ENCODE measurements at places on chromosomes 3 and 15. TPM values are rescaled to one million over a fixed set of nuclear protein-coding genes. Genes with fewer than 3 reads are reported as not detected.

DNA sequence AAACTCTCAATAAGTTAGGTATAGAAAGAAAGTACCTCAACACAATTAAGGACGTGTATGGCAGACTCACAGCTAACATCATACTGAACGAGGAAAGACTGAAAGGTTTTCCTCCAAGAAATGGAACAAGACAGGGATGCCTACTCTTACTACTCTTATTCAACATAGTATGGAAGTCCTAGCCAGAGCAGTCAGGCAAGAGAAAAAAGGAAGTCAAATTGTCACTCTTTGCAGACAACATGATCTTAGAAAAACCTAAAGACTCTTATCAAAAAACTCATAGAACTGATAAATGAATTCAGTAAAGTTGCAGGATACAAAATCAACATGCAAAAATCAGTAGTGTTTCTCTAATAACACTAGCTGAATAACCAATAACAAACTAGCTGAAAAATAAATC, 96.0 kb downstream of the C3orf70 start:
- DNase-seq: no peak

DNA sequence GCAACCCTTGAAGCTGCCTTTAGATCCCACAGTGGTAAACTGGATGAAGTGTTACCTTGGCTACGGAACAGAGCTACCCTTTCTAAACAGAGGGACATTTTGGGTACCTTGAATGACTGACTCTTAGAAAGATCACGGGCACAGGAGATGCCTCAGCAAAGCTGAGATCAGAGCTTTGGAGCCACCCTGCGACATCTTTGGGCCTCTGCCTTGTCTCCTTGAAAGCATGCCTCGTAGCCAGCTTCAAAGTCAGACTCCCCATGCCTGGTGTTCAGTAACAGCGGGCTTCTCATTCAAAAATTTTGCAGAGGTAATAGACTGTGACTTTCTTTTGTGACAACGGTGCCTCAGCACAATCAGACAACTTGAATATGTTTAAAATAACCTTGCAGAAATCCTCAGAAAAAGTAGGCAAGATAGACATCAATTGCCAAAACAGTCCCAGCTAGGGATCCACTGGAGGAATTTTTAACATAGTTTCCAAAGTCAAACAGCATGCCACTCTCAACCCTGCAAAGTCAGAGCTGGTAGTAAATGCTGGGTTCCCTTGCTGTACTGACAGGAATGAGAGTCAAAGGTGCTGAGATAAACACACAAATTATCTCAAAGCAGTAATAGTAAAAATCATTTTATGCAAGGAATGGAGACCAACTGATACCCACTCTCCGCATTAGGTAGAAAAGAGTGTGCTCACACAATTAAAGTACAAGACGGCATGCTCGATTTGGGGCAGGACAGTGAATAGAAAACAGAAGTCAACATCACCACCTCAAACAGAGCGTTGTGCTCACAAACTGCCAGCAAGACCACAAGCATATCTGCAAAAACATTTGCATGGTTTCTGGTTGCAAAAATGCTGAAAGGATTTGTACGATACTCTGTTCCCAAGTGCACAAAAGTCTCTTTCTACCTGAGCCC, 82.1 kb downstream of the MYO1E start:
- no peak for DNase-seq

The ZIC4 gene
- polyA plus RNA-seq: 3.8 TPM

DNA sequence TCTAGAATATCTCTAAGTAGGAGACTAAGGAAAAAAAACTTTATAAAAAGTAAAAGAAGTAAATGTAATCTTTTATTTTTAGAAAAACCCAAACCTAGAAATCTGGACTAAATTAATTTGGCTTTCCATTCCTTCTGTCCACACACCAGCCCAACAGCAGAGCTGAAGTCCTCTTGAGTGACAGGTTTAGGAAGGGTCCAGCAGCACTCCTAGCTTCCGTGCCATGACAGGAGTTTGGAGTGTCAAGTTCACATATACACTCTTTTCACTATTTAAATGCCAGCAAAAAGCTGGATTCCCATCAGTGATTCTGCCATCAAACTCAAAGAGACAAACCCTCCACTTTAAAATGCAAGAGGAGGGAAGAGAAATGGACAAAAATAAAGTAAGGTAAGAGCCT, 13.1 kb downstream of the PROK2 start:
- no peak for DNase-seq

GRCh38 chr15:90315278-90315982, 36.7 kb upstream of the ZNF774 start:
- peak; percentile 56 for DNase-seq

DNA sequence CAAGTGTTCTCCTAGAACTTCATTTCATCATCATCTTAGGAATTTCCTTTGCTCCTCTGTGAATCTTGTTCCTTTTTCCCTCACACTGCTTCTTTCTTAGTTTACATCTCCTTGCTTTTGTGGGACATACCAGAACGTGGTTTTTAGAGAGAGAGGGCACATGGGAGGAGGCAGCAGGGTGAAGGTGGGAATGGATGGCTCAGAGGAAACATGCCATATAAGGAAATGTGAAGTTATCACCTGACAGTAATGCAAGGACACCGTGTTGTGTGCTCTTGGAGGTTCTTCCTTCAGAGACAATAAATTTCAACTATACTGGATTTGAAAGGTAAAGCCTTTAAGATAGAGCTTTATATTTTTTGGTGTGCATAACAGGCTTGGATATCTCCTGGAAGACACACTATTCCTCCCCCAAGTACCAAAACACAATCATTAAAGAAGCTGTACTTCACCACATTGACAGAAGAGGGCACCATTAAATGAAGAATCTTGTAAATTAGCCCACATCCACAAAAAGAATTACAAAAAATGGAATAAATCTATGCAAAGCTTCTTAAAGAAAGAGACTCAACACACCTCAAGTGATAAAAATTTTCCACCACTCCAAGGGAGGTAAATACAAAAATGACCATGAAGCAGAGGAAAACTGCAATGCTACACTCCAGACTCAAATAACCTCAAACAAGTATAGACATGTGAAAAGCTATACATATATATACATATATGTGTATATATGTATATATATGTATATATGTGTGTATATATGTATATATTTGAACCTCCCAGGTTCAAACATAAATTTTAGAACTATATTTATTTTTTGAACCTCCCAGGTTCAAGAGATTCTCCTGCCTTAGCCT, 26.1 kb downstream of the RPL39L start:
- peak; percentile 11 for DNase-seq

The MUC13 gene
- not detected for polyA plus RNA-seq

GRCh38 chr3:9834520-9835380, 9.1 kb downstream of the RPUSD3 start:
- no peak for DNase-seq

The PCLAF gene
- polyA plus RNA-seq: 25.9 TPM

DNA sequence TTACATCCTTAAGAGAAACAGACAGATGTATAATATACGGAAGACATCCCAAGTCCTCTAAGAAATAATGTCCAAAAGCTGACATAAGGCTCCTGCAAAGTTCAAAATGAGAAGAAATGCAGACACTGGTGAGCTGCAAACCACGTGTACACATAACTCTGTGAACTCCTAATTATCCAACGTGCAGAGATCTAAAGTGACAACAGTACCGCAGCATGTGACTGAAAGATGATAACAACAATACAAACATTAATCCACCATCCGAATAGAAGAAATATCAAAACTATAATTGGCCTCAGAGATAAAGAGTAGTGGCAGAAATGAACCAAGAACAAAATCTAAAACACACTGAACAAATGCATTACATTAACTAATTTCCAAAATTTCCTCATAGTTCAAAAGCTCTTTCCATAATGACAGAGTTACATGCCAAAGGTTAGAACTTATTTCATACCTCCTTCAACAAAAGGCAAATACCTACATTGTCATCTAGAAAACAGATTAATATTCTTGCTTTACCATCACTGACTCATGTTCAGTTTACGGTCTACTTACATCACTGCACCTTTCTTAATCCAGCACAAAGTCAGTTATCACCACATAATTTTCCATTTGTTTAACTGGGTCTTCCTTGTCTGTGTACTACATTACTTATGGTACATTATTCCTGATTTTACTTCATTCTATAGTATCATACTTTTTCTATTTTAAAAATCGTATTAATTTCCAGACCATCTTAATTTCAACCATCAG, 2.2 kb downstream of the PDCD10 start:
- DNase-seq: no peak

DNA sequence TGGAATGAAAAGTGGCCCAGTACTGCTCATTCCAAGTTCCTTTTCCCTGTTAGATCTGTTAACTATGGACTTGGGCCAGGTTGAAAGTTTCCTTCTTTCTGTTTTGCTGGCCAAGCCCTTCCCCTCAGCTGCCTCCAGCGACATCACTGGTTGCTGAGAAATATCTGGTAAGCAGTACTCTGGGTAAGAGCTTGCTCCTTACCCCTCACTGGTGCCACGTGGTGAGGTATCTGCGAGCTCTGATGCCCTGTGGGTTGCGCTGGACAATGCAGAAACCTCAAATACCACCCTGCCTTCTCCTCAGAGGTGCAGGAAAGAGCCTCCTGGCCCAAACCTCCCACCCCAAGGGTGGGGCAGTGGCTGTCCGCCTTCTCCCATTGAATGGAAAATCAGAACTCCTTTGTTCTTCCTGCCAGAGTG, 42.9 kb upstream of the APH1B start:
- DNase-seq: peak; percentile 66

The TKT gene
- polyA plus RNA-seq: 34.3 TPM

The HRH1 gene
- polyA plus RNA-seq: 3.4 TPM

DNA sequence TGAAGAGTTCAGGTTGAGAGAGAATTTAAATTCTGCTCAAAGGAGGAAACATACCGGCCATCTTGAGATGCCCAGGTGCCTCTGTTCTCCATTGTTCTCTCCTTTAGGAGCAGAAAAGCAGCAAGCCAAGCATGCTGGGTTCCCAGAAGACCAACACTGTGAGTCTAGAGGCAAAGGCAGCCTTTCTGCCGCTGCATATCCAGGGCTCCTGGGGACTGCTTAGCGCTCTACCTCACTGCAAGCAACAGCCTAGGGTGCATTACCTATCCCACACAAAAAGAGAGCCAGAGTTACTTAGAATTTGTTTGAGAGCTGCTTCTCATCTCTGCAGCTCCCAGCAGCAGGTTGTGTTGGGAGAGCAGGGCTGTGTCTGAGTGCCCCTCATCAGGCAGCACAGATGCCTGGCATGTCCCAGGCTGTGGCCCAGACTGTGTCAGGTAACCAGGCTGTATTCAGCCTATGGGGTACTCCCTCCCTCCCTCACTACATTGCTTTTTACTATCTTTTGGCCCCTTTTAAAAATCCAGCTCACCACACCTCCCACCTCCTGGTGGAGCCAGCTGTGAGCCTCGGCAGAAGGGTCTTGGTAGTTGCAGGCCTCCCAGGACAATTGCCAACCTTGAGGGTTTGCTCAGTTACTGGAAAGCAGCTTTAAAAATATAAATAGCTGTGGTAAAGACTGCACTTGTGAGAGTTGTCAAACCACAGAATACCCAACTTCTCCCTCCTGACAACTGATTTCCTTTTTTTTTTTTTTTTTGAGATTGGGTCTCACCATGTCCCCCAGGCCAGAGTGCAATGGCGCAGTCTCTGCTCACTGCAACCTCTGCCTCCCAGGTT, 30.2 kb downstream of the BCL2L10 start:
- DNase-seq: no peak

- no peak for DNase-seq
Measured at GRCh38 chr3:192302721-192303120, 424.6 kb downstream of the FGF12 start.

The ABI3BP gene
- 344 TPM for polyA plus RNA-seq

The VPS33B gene
- 13.8 TPM for polyA plus RNA-seq

The ZBTB47 gene
- 37.8 TPM for polyA plus RNA-seq

DNA sequence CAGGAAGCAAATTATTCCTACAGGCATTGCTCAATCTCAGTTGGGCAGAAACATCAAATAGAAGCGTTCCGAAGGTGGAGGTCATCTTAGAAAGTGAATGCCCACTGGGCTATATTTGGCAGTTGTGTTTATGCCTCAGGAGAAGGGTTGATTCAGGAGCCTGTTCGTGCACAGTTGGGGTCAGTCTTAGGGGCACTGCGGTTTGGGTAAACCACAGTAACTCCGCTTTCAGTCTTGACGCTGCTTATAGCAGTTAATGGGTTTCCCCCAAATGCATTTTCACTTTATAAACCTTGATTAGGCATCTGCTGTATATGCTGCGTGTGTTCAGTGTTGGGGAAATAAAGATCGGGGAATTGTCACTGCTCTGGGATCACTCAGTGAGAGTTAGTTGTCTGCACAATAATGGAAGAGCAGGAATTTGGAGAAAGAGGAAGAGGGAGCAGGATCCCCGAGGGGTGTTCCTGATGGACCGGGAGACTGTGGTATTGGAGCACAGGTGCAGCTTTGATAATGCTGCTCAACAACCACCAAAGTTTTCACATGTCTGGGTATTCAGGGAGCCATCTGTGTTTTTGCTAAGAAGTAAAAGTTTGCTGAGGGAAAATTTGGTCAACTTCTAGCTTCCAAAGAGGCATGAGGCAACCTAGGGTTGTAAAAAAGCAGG, 124.3 kb upstream of the EIF1B start:
- DNase-seq: no peak

DNA sequence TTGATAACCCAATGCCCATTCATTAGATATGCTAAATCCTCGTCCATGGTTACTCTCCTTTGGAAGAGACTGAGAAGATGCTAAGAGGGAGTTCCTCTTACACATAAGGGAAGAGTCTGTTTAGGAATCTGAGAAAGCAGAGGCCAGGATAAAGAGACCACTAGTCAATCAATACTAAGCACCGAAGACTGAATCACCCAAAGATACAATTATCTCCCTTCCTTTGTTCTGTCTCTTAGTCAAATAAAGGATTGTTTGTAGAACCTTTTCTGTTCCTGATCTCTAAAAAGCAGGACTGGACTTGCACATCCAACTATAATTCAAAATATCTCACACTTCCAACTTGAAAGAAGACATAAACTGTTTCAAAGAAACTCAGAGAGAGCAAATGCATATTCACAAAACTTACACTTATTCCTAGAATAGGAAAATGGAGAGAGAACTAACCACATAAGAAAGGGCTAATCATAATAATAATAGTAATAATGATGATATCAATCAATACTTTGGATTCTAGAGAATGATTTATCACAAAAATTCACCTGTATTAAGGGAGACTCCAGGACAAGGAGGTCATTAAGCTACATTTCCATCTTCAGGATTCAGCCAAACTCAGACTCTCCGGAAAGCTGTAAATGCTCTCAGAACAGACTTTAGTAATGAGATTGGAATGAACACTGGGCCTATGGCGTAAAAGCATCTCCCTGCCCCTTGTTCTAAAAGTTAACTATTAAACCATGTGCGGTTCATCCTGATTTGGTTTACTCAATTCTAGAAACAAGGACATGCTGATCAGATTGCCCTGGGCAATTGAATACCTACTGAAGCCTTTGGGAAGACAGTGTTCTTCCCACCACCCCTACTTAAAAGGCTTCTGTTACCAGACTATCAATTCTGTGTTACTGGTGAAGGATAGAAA, 401.5 kb downstream of the ZBTB20 start:
- peak; percentile 27 for DNase-seq

- DNase-seq: no peak
Measured at GRCh38 chr15:53658827-53659555, 100.5 kb downstream of the WDR72 start.

DNA sequence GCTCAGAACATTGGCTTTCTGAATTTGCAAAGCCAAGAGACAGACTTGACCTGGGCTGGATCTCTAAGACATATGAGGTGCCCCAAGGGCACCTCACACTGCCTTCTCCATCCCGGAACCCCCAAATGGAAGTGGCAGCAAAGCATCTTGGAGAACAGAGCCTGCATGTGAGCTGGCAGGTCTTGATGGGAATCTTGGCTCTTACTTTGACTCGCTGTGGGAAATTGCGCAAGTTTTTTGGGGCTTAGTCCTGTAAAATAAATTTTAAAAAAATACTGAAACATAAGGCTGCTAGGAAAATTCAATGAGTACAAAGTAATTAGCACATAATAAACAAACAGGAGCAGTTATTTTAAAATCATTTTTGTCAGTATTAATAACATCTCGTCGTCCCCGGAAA, 13.7 kb upstream of the SEC22A start:
- no peak for DNase-seq

The CAPN7 gene
- polyA plus RNA-seq: 22.6 TPM

The P2RY12 gene
- 0.99 TPM for polyA plus RNA-seq
